ENCODE measurements at places on chromosomes 3 and 15.

GRCh38 chr3:38627956-38628355 lies 21.5 kb downstream of the SCN5A start:
- no peak for DNase-seq

DNA sequence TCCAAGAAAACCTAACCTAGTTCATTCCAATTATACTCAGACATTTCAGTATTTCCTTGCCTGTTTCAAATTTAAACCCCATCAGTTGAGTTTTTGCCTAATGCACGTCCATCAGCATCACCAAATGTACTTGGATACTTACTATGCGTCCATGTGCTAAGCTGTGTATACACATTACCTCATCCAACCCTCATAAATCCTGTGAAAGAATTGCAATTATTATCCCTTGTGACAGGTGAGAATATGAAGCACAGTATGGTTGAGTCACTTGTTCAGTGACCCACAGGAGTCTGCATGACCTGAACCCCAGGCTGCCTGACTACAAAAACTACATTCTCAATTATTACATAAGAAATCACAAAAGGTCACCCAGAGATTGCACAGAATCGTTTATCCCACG lies 2.5 kb downstream of the OR5K2 start:
- DNase-seq = no peak

- no peak for DNase-seq
Measured at GRCh38 chr15:76460347-76460746, 123.8 kb downstream of the ISL2 start.

- no peak for DNase-seq
Measured at GRCh38 chr3:123511726-123512125, 62.8 kb upstream of the ADCY5 start.

DNA sequence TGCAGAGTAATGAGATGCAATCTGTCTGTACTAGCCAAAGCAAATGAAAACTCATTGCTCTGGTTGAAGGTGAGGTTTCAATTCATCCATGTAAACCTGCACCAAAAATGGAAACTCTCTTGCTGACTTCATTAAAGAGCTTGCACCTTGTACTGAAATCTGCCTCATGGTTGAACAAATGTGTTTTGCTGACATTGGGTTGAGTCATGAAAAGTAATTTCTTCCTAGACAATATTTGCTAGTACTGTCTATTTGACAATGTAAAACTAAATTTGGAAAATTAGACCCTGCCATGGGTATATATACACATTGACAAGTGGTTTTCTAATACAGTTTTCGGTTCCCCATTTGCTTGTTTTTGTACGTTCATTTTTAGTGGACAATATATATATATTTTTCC lies 33.3 kb downstream of the RYR3 start:
- no peak for DNase-seq

- DNase-seq = no peak
Measured at GRCh38 chr3:10479311-10479710, 26.1 kb downstream of the ATP2B2 start.

DNA sequence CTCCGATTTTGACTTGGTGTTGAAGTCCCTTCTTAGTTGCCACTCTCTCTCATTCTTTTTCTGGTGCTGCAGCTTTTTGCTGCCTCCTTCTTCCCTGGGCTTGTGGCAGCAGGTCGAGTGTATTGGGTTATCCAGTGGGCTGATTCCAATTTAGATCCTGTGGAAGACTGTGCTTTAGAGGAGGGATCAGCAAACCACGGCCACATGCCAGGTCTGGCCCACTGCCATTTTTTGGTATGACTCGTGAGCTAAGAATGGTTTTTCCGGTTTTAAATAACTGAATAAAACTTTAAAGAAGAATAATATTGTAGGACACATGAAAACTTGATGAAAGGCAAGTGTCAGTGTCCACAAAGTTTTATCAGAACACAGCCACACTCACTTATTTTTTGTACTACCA lies 330.5 kb downstream of the ROBO2 start:
- DNase-seq = no peak

DNA sequence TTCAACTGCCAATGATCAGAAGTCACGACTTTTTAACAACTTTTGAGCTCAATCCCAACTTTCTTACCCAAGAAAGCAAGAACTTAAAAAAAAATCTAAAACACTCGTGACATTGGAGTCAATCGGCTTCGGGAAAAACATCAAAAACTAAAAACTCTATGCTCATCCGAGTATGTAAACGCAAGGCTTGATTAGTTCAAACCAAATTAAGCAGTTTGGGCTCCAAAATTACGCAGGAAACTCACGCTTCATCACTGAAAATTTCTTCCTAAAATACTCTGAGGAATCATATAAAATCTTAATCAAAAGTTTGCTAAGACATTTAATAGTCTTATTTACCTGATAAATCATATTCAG lies 1.6 kb downstream of the TRA2B start:
- DNase-seq = no peak

DNA sequence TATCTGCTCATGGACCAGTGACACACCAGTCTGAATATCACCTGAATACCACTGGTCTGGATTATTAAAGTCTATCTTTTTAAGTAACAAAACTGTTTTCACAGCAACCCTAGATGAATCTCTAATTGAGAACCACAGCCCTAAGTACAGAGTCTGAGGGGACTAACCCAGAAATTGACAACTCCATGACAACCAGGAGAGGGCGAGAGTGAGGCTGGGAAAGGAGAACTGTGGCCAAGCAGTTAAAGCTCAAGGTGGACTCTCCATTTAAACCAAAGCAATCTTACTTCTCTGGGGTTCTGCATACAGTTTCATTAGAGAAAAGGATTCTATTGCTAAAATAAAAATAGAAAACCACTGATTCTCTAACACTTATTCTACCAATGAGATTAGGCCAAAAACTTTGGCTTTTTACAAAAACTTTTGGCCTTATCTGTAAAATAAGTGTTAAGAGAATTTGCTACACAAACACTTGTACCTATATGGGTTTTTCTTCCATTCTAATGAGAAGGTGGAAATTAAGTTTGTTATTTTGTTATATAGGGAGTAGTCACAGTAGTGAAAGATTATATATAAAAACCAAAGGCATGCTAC lies 11.4 kb downstream of the NEK10 start:
- DNase-seq = peak; percentile 70

DNA sequence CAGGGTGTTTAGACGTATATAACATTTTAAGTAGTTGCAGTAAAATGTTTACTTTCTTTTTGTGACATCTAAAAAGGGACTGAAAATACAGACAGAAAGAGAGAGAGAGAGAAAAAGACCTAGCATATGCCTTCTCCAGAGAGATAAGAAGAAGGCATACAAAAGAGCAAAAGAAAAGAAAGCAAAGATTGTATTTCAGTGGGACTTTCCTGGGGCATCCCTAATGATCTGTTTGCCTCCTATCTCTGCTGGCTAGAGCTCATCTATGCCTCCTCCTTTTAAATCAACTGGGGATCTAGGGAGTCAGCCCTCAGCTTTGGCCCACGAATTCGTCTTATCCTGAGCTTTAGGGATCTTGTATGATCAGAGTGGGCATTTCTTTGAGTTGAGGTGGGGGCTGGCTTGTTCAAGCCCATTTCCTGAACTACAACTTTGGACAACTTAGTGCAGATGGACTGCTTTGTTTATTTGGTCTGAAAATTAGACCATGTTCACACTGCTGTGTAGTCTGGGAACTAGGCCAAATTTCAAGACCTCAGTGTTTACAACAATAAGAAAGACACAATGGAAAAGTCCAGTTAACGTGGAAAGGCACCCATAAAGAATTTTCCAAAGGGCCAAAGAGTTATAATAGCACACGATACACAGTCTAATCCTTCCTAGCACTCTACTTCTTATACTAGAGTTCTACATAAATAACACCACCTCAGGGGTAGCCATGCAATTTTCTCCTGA lies 61.0 kb downstream of the ATP8B4 start:
- no peak for DNase-seq

DNA sequence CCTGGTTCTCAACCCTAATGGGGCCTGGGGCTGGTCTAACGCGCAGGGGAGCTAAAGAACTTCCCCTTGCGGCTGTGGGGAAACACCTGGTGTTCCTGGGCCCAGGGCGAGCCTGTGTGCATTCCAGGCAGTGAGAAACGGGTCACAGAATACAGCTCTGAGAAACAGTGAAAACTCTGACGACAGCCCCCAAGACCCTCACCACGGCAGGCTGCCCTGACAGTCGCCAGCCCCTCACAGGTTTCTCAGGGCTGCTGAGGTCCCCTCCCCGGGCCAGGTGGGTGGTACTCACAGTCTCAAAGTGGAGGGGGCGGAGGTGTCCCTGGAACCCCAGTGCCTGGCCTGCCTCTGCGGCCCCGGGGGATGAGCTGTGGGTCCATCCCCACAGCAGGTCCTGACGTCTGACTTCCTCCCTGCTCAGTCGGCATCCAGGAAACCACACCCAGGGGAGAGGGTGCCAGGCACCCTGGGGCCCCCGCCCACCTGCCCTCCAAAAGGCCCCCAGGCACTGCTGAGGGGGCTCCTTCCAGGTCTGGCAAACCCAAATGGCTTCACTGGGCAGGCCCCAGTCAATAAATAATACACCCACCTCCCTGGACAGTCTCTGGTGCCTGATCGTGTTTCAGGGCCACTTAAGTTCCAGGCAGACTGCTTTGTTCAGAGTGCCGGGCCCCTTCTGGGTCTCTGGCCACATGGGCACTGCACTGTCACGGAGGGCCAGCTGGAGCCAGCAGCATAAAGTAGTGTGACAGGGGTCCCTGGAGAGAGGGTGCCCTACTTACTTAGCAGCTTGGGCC lies 57.7 kb downstream of the IQSEC1 start:
- DNase-seq = peak; percentile 59

- DNase-seq = no peak
Measured at GRCh38 chr3:124229420-124229819, 237.5 kb upstream of the ROPN1 start.

DNA sequence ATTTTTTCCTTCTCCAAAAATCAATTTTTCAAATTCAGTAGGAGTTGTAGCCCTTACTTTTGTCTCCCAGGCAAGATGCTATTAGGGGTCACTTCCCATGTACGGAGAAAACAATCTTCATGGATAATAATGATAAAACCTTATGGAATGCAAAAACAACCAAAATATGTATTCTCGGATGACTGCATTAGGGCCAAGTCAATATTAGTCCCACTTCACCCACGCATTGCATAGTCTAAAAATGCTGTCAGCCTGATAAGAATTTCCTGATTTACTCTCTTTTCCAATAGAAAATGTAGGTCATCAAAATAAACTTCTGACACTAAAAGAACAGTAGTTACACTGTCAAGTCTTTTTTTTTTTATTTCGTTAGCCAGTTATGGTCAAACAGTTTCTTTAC lies 2.7 kb downstream of the VGLL3 start:
- no peak for DNase-seq

GRCh38 chr3:111548756-111549155 lies 6.8 kb downstream of the CD96 start:
- no peak for DNase-seq

- no peak for DNase-seq
Measured at GRCh38 chr15:82643992-82644391, 3.2 kb downstream of the CPEB1 start.

DNA sequence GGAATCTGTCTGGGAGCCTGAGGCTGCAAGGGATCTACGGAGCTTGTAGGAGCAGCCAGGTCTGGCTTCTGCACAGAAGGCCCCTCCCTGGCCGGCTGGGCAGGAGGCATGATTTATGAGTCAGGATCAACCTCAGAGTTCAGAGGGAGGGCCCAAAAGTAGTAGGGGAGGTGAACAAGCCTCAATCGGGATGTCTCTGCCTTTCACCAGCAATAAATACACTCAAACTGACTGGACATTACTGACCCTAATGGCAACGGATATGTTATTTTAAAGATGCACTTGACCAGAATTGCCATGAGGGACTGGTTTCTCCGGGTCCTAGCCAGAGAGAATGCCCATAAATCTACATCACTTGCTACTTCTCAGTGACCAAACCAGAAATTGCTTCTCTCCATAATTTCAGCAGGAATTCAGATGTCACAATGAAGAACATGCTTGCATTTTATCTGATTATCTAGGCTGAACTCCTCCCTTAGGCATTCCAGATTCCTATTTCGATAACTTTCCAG lies 109.6 kb upstream of the LMOD3 start:
- no peak for DNase-seq

DNA sequence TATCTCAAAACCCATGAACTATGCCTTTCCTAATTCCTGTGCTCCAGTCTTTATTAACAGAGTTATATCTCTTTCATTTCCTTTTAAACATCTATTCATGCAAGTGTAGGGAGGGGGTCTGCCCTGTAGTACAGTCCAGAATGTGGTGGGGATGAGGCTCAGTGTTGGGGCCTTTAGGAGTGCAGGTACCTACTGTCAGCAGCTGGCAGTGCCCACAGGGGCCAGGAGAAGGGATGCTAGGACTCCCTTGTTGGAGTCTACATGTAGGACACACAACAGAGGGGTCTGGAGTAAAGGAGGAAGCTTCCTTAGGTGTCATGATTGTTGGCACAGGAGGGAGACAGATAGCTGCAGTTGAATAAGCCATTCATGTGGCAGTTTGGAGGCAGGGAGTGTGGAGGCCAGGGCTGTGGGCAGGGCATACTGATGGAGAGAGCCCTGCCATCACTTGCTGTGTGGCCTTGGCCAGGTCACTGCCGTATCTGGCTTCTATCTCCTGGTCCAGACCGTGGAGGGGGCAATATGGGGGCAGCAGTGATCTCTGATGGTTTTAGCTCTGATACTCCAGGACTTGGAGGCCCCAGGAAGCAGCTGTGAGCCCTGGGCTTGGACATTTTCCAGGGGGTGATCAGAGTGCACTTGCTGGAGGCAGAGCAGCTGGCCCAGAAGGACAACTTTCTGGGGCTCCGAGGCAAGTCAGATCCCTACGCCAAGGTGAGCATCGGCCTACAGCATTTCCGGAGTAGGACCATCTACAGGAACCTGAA lies 29.5 kb downstream of the ESYT3 start:
- no peak for DNase-seq

GRCh38 chr3:159245871-159246270 lies 444.0 kb downstream of the MFSD1 start:
- DNase-seq = no peak

DNA sequence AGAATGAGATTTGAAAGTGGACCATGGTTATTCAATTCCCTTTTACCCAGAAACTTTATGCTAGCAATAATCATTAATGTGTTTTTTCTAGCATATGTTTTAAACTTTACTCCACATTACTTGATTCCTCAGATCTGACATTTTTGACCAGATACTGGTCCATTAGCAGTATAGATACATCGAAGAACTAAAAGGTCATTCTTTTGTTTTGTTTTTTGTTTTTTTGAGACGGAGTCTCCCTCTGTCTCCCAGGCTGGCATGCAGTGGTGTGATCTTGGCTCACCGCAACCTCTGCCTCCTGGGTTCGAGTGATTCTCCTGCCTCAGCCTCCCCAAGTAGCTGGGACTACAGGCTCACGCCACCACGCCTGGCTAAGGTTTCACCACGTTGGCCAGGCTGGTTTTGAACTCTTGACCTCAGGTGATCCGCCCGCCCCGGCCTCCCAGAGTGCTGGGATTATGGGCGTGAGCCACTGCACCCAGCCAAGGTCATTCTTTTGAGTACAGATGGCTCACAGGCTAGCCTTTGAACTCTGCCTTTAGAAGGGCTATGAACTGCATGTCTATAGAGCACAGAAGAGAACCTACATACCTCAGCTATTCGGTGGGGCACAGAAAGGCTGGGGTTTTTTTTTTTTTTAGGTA lies 28.6 kb downstream of the CHP1 start:
- no peak for DNase-seq
